ENCODE measurements at places on chromosomes 6 and 20. TPM values are rescaled to one million over a fixed set of nuclear protein-coding genes. Genes with fewer than 3 reads are reported as not detected.

The C6orf15 gene
- total RNA-seq = not detected

The TFAP2A gene
- 0.36 TPM for total RNA-seq

GRCh38 chr6:62367601-62368000 is 81.6 kb upstream of the KHDRBS2 start:
- no peak for DNase-seq

The TNFRSF21 gene
- total RNA-seq = 2.1 TPM

DNA sequence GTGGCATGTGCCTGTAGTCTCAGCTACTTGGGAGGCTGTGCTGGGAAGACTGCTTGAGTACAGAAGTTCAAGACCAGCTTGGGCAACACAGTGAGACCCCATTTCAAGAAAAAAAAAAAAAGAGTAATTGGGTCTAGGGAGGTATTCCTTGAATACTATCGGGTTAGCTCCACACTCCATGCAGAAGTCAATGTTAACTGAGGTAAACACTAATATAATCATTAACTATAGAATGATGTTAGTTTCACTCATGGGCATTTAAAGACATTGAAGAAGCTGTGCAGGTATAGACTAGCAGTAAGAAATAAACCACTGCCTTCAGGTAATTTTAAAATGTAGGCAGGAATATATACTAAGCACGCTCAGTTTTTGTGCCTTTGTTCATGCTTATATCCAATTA is 32.6 kb downstream of the MDN1 start:
- no peak for DNase-seq

- DNase-seq = no peak
These were observed 68.2 kb downstream of the CDH22 start for GRCh38 chr20:46240065-46240464.

DNA sequence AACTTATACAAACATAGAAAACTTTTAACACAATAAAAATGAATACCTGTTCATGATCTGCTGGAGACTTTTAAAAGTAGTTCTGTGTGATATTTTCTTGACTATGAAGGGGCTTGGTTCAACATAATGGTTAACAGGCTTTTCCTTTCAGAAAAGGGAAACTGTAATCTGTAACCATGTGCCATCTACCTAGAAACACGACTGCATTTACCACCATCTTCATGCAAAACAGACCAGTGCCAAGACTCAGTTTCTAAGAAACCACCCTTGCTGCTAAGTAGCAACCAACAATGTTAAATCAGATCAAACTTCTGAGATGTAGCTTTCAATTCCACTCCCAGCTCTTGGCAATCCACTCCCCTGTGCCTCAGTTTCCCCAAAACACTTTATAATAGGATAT is 15.7 kb downstream of the STAU1 start:
- no peak for DNase-seq

The ROS1 gene
- 1.4 TPM for total RNA-seq

GRCh38 chr6:53411451-53411850 is 62.7 kb upstream of the ELOVL5 start:
- peak; percentile 73 for DNase-seq

The HCRTR2 gene
- not detected for total RNA-seq

GRCh38 chr6:113437566-113437965 is 419.6 kb upstream of the MARCKS start:
- DNase-seq = no peak

GRCh38 chr6:62039605-62040004 is 246.4 kb downstream of the KHDRBS2 start:
- no peak for DNase-seq

DNA sequence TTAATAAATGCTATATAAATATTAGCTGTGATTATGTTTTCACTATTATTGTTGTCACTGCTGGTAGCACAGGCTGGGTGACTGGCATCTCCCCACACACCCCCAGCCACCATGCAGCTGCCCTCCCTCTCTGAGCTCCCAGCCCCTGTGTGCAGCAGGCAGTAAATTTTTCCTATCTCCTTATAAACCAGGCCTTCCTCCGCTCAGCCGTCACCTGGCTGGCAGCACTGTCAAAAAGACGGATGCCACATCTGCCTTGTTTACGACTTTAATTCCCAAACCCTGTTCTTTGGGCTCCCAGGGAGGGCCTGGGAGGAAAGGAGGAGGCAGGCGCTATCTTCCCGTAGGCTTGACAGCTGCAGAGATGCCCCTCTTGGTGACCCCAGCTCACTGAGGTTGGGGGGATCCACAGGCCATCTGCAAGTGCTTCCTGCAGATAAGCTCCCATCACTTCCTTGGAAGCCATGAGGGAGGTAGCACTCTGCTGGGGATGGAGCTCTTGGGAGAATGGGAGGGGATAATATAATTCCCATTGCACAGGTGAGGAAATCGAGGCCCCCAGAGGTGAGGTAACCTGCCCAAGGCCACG is 94.5 kb downstream of the GRM4 start:
- DNase-seq = no peak

The CRISP3 gene
- not detected for total RNA-seq
